Activated naive CD8-positive, alpha-beta T cell treated with anti-CD3 and anti-CD28 coated beads, Interleukin-2, amount 50 U/mL, for 16 hours (primary cell): ENCODE measurements at places on chromosomes 16 and 17.

GRCh38 chr17:60106340-60107059, 27.8 kb upstream of the HEATR6 start:
- no peak for DNase-seq

GRCh38 chr16:65032387-65032786, 89.5 kb downstream of the CDH11 start:
- DNase-seq = no peak

DNA sequence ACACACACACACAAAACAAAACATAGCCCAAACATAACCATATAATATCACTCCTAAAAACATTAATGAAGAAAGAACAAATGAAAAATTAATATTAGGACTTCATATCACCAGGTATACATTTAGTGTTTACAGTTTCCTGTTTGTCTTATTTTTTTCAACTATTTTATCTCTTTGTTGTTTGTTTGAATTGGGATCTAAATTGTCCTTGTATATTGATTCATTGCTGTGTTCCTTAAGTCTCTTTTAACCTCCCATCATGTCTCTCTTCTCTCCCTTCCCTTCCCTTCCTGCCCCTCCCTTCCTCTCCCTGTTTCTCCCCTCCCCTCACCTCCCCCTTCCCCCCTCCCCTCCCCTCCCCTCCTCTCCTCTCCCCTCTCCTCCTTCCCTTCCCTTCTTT, 23.8 kb upstream of the CBLN1 start:
- DNase-seq = no peak

DNA sequence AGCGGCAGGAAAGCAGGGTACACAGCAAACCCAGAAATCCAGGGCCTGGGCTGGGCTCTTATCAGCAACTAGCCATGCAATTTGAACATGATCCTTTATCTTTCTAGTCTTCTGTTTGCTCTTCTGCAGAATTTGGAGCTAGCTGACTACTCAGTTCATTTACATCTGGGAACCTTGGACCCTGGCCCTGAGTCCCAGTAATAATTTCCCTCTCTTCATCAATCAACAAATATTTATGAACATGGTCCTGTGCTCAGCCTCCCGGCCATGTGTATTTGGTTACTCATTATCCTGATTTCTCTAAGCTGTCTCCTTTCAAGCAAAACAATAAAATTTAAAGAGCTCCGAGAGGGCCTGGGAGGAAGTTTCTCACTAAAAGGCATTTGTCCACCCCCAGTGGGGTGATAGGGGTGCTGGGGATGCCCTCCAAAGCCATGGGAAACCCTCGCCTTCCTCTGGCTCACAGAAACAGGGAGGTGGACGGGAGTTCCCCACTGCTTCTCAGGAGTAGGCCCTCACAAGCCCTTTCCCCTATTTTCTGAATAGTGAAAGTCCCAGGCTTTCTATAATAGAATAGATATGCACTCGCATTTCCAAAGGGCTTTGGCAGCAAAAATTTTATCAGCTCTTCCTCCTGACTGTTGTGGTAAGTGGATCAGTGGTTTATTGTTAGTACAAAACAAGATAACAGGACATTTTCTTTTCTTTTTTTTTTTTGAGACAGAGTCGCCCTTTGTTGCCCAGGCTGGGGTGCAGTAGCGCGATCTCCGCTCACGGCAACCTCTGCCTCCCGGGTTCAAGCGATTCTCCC, 6.9 kb upstream of the WDR59 start:
- no peak for DNase-seq

GRCh38 chr17:4879601-4880000, 19.7 kb upstream of the C17orf107 start:
- no peak for DNase-seq

DNA sequence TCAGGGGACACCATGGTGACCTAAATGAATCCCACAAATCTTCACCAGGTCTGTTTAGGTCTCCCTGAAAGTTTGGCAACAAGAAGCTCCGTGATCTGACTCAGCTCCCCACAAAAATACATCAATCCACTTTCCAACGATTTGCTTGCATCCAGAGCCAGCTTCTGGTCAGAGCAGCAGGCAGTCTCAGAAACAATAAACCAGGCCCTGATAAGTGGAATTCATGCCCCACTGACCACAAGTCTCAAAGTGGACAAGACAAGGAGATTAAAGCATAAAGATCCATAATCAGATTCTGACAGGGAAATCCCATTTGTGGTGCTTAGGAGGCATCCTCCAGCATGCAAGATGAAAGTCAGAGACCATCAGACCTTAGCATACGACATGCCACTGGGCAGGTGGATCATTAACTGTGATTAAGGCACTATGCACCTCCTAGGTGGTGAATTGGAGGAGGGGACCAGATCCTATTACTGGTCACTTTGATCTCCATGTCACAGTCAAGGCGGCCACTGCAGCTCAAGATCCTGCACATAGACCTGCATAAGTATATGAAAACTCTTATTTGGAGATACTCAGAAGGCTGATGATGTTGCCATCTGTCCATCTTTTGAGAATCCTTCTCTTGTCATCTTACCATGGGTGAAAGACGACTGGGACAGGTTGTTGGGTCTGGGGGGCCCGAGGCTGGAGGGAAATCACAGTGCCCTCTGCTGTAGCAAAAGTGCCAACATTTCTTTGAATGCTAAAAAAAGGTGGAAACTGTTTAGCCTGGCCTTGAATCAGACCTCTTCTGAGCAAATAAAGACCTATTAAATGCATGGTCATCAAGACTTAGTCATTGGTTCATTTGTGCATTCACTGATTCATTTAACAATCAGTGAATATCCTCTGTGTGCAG, 309.2 kb upstream of the CCL2 start:
- DNase-seq = no peak

DNA sequence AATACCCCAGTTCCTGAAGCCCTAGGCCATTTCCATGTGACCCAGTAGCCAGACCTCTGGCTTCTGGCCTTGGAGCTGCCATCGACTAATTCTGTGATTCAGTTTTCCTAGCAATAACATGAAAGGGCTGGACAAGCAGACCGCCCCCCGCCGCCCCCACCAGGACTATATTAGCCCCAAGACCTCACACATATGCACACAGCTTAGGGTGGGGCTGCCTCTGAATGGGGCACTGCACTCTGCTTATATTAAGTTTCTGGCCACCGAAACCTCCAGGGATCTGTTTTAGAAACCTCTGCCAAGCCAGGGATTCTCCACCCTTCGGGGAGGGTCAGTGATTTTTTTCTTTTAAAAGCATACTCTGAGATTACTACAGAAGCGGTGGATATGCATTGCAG, 2.3 kb downstream of the RAB11FIP4 start:
- DNase-seq = no peak

- DNase-seq = peak; percentile 65
These were observed 59.6 kb downstream of the WSB1 start for GRCh38 chr17:27353461-27354050.

DNA sequence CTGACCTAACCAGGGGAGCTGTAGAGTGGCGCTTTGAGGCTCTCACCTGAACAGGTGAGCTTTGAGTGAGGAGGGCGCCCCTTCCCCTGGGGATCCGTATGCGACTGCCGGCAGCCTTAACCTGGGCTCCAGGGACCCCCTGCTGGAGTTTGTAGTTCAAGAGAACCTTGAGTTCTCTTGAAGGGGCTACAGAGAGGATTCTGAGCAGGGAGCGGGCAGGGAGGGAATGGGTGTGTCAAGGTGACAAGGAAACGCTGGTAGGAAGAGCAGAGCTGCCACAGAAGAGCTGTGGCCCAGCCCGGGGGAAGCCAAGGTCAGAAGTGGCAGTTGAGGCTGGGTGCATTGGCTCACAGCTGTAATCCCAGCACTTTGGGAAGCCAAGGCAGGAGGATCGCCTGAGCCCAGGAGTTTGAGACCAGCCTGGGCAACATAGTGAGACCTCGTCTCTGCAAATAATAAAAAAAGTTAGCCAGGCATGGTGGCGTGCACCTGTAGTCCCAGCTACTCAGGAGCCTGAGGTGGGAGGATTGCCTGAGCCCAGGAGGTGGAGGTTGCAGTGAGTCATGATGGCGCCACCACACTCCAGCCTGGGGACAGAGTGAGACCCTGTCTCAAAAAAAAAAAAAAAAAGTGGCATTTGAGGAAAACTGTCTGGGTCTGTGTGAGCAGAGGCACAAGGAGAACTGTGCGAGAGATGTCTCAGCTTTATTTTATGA, 1.2 kb downstream of the LLGL2 start:
- no peak for DNase-seq

GRCh38 chr17:65627108-65627507, 65.7 kb upstream of the AXIN2 start:
- DNase-seq = no peak

DNA sequence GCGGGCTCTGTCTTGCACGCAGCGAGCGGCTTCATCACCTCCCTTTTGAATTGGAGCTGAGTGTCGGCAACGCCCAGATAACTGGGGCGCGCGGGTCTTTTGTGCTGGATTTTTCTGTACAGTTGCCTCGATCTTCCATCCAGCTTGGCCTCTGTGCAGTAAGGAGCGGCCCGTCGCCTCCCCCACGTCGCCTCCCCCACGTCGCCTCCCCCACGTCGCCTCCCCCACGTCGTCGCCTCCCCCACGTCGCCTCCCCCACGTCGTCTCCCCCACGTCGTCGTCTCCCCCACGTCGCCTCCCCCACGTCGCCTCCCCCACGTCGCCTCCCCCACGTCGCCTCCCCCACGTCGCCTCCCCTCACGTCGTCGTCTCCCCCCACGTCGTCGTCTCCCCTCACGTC, 15.7 kb upstream of the PRR35 start:
- DNase-seq = no peak

DNA sequence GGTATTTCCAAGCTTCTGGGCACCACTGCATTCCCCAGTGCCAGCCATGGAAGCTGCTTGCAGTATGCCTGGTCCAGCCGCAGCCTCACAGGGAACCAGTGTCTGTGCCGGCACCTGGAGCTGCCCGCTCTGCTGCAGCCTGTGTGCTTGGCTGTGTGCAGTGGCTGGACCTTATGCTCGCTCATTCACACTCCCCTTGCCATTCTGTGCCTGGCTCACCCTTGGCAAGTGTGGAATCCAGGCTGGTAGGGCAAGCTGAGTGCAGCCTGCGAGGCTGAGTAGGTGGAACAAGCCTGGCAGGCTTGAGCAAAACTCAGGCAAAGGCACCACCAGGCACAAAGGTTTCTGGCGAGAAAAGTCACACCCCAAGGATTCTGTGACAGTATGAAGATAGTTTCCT, 144.0 kb downstream of the MYO1D start:
- DNase-seq = no peak

GRCh38 chr16:66440970-66441369, 13.9 kb downstream of the BEAN1 start:
- DNase-seq = no peak

DNA sequence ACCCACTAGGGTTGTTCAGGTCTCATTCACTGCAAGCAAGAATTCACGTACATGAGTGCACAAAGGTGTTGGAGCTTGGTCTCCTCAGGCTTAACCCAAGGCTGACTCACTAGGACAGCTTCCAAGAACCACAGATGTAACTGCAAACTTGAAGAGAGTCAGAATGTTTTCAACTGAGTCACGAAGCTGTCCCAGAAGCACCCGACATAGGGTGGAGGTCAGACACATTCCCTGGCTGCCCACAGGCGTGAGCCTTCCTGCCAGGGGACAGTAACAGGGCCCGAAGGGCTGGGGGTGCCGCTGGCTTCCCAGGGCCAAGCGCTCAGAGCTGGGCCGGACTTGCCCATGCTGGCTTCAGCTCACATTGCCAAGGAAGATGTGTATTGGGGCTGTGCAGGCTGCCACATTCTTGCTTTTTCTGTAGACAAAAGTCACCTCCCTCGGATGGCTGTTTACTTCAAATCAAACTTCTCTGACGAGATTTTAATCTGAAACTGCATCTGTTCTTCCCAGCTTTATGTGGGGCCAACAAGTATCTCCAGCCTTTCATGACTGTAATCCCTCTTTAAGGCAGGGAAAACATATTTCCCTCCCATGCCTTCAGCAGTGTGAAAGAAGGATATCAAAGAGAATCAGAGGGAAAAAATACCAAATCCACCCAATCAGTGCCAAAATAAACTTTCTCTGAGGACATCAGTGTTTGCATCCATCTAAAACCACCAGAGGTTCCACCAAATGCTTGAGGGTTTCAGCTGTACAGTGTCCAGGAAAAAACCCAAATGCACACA, 14.3 kb downstream of the CMTM3 start:
- no peak for DNase-seq

DNA sequence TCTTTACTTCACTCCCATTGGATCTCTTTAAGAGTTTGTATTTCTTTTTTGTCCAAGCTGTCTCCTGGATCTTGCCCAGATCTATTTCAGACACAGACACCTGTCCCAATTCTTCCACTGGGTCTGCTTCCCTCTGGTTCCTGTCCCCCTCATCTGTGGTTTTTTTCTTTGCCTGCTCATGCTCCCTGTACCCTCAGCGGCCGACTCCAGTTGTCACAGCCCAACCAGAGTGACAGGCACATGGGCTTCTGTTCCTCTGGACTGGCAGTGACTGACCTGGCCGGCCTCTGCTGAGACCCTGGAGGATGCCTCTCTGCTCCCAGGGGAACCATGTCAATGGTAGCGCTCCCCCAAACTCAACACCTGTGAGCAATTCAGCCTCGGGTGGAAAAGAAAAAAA, 142.6 kb downstream of the WSCD1 start:
- DNase-seq = no peak
